Dermis microvascular lymphatic vessel endothelial cell (primary cell): ENCODE measurements at places on chromosomes 6 and 20. TPM values are rescaled to one million over a fixed set of nuclear protein-coding genes. Genes with fewer than 3 reads are reported as not detected.

LST1 gene
- total RNA-seq = 0.51 TPM in 1 of 2 replicates, not detected in the other

DNA sequence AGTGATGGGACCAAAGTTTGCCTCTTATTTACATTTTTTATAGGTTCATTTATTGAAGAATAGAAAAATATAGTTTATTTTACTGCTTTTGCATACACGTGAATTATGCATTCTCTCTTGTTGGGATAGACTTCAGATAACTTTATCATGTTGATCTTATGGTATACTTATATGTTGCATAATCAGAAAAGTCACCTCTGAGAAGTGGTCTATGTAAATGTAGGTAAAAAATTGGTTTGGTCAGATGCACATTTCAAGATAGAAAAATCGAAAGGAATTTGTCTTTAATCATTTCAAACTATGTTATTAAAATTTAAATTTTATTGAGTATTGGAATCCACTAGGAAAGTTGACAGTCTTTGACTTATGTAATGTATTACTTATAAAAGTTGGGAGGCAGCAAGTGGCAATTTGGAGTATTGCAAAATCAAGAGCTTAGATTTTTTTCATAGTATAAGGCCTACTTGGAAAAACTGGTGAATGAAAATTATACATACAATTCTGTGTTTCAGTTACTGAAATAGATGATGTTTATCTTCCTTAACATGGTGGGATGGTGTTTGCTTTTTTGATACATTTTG lies 2.4 kb downstream of the PHF3 start:
- DNase-seq = no peak

DNA sequence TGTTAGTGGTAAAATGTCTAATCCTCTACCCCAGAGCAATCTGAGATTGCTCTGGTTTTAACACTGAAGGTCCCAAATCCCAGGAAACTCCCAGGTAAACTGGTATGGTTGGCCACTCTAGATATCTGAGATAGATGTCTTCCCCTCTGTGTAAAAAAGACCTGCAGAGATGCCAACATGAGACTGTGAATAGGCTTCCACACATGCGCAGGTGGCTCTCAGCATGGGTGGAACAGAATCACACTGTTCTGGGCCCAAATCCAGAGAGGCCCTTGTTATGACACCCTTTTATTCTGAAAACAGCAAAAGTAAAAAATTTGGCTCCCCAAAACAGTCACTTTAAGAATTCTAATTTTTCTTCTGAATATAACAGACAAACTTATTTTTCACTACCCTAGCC lies 88.7 kb upstream of the BMP5 start:
- no peak for DNase-seq

GRCh38 chr6:161522276-161522675 lies 248.4 kb upstream of the AGPAT4 start:
- DNase-seq = no peak
